Cortex of kidney (tissue), 1 donor: ENCODE measurements at places on chromosomes 2 and 18.

DNA sequence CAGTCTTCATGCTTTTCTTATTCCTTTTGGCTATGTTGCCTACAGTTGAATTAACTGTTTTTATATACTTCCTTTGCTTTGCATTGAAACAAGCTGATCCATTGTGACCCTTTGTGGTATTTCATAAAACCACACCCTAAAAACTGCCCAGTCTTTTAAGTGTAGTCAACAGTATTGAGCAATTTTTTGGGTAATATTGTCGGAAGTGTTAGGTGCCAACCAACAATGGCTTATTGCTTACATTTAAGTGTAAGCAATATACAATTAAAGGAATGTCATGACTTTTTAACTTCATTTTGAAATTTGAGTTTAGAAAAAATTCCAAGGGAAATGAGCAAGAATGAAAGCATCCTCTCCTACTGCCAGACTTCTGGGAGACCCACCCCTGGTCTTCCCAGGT, 174.1 kb downstream of the NEDD4L start:
- no peak for DNase-seq

- no peak for DNase-seq
Observed at GRCh38 chr2:210533389-210533788, 23.0 kb upstream of the CPS1 start.

DNA sequence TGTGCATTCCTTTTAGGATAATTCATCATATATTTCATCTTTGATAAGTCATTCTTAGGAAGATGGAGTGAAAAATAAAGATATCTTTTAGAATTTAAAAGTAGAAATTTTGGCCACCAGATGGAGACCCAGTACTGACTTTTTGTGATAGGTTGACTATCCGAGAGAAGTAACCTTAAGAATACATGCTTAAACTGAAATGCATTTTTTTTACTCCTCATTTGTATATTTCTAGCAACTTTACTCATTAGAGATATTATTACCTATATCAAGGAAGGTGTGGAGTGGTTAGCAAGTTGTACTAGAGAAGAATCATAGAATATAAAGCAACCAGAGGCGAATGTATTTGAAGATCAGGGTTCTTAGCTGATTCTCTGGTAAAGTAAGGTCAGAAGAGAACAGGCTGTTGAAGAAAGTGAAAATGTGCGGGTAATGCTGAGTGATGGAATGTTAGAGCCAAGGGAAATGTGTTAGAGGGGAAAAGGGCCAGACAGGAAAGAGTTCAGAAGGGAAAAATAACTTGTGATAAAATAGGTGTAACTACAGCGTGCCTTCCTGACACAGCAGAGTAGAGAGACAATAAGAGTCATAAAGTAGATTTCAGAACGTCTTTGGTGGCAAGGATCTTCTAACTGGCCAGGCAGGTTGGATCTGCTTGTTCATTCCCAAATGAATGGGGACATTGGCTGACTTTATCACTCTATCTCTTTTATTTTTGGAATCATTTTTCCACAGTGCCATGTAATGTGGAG, 52.3 kb downstream of the TDRD15 start:
- DNase-seq: no peak

DNA sequence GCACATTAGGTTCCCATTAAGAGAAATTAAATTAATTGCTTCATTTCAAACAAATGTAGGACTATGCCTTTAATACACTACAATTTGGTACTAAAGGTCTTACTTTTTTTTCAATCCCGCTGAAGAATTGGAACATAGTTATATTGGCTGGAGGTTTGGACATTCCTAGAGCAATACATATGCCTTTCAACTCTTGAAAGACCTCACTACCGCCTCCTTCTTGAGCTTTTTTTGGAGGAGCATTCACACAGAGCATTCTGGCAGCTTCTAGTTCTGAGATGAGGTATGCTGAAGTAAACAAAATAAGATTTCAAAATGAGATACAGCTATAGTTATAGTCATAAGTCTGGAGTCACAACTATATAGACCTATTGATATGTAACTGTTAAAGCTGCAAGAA, 10.9 kb downstream of the FAM98A start:
- no peak for DNase-seq

- no peak for DNase-seq
Observed at GRCh38 chr18:24703316-24703715, 242.9 kb downstream of the HRH4 start.

DNA sequence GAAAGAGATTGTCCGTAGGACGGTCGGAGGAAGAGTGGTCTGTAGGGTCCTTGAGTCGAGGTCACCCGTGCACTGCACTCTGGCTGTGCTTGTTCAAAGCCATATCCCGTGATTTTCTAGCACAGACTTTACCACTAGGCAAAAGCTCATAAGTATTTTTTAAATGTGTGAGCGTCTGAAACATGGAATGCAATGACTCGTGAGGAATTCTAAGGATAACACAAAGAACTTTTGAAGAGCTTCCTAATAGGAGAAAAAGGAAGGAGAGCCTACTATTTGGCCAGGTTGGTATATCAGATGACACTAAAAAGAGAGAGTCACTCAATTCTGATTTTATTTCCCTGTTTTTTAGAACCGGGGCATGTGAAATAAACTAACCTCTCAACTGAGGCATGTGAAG, 68.3 kb downstream of the CD28 start:
- no peak for DNase-seq

- no peak for DNase-seq
Observed at GRCh38 chr18:25176518-25177042, 175.4 kb downstream of the ZNF521 start.

DNA sequence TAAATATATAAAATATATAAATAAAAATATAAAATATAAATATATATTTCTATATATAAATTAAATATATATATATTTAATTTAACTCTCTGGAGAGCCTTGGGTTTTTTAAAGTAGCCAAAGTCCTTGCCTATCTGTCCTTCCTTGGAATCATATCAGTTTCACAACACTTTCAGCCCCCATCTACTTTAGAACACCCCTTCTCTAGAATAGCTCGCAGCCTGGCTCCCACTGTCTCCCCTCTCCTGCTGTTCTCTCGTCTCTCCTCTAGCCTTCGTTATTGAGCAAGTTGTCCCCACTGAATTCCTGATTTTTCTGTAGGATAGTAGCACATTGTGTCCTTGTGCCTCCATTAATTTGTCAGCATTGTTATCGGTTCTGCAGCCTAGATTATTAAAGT, 677.0 kb downstream of the RNF144A start:
- no peak for DNase-seq

DNA sequence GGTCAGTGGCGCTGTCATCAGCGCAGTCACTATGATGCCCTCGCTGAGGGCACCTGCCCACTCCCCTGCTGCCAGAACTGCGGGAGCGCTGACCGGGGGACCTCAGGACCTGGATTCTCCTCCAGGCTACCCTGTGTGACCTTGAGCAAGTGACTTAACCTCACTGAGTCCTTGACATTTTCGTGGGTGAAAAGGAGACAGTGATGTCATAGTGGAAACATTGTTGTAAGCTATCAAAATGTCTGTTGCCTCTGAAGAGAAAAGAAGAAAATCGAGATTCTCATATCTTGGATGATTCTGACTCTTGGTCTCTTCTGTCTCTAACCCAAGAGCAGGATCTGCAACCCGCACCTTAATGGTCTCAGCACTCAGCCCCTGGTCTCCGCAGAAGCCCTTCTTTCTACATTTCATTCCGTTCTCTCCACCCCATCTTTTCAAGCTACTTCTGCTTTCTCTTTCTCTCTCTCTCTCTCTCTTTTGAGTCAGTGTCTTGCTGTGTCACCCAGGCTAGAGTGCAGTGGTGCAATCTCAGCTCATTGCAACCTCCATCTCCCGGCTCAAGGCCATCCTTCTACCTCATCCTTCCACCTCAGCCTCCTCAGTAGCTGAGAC, 978 bp upstream of the TUBA4A start:
- no peak for DNase-seq

- DNase-seq: no peak
Observed at GRCh38 chr2:236828820-236829219, 256.9 kb upstream of the COPS8 start.

- no peak for DNase-seq
Observed at GRCh38 chr2:11746807-11747459, 501 bp downstream of the LPIN1 start.

GRCh38 chr2:237574894-237575868, 8.8 kb downstream of the PRLH start:
- DNase-seq: no peak

- no peak for DNase-seq
Observed at GRCh38 chr2:44233450-44234128, 41.7 kb upstream of the SLC3A1 start.

- no peak for DNase-seq
Observed at GRCh38 chr18:79400091-79400590, 4.4 kb downstream of the NFATC1 start.

- no peak for DNase-seq
Observed at GRCh38 chr2:120291401-120292311, 39.0 kb downstream of the RALB start.

DNA sequence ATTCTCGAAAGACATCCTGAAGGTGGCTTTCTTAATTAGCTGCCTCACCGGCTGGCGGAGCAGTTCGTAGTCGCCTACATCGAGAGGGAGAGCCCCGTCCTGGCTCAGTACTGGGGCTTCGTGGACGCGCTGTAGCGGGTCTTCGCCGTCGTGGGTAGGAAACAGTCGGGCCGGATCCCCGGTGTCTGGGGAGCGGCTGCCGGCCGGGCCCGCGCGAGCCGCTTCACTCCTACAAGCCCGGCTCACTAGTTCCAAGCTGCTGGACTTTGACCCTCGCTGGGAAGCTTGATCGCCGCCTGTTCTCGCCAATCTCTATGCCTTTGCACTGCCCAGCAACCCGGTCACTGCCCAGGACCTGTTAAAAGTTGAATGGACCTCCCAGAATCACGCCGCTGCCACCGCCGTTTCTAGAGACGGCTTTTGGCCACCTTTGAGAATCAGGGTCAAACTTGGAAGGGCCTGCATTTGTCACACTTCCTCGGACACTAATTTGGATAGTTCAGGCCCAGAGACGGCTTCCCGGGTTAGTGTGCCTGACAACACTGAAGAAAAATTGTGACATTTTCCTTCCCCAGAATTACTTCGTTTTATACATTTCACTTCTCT, 41.4 kb upstream of the AKAIN1 start:
- DNase-seq: peak; percentile 18

DNA sequence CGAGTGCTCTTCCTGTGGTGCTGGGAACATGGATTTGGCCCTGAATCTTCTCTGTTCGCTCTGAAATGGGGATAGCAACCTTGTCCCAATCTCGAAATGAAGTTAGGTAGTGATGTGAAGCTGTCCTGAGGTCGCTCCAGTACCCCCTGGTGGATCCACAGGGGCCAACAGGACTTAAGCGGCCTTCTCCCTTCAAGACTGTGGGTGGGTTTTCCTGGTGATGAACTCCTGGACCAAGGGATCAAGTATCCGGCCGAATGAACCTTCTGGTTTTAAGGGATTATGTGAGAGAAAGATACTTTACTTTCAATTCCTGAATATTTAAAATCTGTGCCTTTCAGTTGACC, 156.5 kb downstream of the NAPG start:
- DNase-seq: no peak

- no peak for DNase-seq
Observed at GRCh38 chr2:189581354-189582139, 961 bp upstream of the SLC40A1 start.

- DNase-seq: no peak
Observed at GRCh38 chr2:72003124-72003523, 144.5 kb downstream of the CYP26B1 start.

DNA sequence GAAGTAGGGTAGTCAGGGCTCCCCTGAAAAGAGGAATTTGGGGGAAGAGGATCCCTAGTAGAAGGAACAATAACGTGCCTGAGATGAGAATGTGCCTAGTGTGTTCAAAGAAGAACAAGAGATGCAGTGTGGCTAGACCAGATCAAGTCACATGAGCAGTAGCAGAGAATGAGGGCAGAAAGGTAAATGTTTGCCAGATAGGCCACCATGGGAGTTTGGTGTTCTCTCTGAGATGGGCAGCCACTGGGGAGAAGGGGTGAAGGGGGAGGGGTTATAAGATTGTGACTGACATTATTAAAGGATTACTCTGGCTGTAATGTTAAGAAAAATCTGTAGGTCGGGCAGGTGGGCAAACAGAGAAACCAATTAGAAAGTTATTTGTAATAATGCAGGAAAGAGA, 166.0 kb downstream of the LCLAT1 start:
- DNase-seq: no peak

DNA sequence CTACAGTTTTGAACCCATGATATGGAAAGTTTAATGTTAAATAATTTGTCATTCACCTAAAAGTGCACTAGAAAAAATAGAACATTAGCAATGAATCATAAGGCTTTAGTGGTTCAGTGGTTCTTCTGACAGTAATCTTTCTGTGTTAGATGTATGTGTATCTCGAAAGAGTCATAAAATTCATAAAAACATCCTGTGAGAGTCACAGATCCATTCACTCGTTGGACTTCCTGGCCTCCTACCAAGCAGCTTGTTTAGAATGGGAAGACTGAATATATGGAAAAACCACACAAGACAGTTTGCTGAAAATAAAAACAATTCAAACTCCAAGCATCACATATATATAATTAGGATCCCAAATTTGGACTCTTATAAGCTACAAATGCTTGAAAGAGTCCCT, 34.8 kb downstream of the ADNP2 start:
- no peak for DNase-seq

- no peak for DNase-seq
Observed at GRCh38 chr2:143026411-143027054, 102.7 kb upstream of the ARHGAP15 start.

GRCh38 chr2:122851972-122852531, 1096.6 kb downstream of the TSN start:
- no peak for DNase-seq

DNA sequence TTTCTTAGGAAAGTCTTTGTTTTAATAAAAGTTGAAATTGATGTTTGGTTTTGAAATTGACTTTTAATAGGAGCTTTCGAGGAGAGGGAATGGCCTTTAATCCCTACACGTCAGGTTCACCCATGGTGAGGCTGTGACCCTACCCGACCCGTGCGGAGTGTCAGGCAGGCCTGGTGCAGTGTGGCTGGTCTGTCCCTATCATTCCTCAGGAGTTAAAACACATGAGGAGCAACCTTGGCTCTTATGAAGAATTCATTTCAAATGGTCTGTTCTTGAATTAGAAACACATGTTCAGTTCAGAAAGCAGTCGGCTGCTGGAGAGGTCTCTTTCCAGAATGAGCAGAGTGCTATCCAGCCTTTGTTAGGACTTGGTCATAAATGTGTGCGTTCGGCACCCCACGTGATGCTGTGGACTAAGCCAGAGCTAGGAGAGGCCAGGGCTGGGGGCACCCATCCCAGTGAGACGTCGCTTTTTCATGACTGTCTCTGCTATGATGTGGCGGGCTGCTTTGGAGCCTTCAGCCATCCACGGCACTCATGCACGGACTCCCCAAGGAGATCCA, 54.7 kb downstream of the EMILIN2 start:
- no peak for DNase-seq

- no peak for DNase-seq
Observed at GRCh38 chr2:134362740-134363139, 108.9 kb downstream of the MGAT5 start.

DNA sequence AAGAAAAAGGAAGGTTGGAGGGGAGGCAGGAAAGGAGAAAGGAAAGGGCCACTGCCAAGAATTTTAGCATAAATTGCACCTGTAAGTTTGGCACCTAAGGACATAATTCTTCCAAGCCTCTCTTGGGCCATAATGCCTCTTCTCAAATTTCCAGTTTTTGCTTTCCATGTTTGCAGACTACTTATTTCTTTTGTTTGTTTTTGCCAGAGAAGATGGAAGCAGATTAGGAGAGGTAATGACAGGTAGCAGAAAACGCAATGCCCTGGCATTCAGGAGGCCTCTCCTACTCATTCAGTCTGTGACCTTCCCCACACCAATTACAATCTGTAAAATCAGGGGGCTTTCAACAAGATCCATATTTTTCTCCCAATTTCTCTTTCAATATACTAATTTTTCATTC, 56.8 kb downstream of the MRPL33 start:
- DNase-seq: no peak
